Stimulated activated CD4-positive, alpha-beta T cell treated with anti-CD3 and anti-CD28 coated beads, TNF-alpha, amount 100 ng/mL, for 48 hours (primary cell): ENCODE measurements at places on chromosomes 6 and 20.

DNA sequence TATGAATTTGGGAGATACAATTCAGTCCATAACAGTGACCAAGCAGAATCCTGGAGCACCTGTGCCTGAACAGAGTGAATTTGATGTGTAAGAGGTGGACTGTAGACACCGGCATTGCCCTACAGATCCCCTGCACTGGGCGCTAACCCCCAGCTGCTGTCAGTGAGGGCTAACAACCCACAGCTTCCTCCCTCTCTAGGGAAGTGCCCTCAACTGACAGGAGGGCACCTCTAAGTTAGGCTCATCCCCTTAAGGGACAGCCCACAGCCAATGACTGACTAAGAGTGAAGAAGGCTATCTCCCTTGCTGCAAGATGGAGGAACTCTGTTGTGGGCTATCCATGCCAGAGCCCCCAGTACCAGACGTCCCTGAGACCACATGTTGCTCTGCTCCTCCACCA, 15.3 kb upstream of the BPIFB1 start:
- no peak for DNase-seq

GRCh38 chr20:3698591-3699001, 13.8 kb downstream of the SIGLEC1 start:
- DNase-seq: no peak

DNA sequence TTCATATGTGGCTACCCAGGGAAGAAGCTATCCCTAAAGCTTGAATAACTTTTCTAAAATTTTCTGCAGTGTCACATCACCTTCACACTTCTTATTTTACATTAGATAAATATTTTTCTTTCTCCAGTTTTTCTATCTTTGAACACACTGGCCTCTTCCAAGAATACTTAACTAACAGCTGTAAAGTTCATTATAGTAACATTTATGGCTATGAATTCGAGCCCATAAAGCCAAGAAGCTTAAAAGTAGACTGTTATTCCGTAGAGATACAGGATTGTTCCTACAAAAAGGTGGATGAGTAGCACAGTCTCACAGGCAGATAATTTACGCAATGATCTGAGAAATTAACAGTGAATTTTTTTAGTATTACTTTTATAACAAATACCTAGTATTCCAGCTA, 55.7 kb upstream of the BMP5 start:
- no peak for DNase-seq

DNA sequence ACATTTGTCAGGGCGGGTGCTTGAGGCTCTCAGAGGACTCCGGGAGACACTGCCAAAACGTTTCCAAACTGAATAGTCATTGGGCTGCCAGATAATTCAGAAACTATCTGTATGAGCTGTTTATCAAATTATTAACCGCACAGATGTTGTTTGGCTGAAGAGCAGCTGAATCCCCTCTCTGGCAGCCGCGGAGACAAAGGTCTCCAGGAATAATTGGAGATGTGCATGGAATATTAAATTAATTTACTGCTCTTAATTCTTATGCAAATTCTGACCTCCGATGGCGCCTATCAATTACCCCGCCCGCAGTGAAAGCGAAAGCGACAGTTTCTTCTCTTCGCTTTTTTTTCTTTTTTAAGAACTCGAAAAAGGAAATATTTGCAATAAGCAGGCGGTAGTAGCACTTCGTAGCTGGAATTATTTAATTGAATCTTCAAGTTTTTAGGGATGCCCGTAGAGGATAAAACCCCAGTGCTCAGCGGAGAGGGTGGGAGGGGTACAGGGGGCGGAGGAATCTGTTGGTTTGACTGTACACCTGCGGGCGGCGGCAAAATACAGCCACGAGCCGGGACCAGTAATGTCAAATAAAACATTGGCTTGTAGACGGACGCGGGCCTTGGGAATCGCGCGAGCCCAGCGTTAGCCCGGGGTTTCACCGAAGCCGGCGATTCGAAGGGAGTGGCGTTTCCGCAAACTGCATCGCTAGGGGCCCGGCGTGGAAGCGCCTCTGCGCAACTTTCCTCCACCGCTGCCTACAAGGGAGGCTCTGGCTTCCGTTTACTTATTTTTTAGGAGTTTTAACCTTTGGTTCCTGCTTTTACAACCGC, 6.2 kb downstream of the LINC00237 start:
- no peak for DNase-seq

- DNase-seq: no peak
Measured at GRCh38 chr20:11544029-11544678, 373.5 kb upstream of the BTBD3 start.

DNA sequence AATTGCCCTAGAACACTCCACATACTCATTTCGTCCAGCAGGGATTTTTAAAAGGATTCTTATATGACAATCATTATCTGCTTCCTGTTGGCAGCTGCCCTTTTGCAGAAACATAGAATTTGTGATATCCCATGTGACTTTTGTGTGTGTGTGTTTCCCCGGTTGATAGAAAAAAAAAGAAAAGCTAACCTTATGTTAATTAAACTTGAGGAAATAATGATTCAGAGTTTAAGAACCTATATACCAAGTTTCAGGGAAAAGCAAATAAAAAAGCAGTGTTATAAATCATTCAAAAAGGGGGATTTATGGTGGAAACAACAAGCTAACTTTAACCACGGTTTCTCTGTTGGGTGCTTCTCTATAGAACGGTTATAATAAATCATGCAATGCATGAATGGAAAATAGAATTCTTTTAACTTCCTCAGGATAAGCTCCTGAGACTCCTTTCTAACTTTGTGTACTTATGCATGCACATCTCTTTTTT, 826.9 kb upstream of the EYS start:
- DNase-seq: no peak
